Activated CD4-positive, alpha-beta T cell treated with anti-CD3 and anti-CD28 coated beads for 4 hours (primary cell): ENCODE measurements at places on chromosomes 2 and 18.

DNA sequence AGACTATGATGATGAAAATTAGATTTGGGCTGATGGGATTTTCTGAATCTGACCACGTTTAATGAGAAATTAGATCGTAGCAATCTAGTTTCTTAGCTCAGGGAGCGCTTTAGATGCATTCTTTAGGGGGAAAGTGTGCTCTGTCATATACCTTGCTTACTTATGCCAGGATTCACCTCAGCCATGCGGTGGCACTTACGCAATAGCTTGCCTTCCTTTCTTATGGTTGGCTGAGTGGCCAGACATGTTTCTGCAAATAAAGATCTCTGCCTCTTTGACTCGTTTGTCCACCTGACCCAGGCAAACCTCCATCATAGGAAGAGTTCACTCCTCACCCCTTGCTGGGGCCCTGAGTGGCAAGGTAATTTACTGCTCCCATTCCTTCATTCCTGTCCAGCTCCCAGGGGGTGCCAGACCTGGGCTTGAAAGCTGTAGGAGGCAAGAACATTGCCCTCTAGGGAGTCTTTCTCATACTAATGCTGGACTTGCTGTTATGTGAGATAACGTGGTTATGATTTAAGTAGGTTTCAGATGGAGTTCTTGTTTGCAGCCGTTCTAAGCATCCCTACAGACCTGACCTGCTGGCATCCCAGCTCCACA, 57.1 kb downstream of the FBLN7 start:
- no peak for DNase-seq

- DNase-seq = no peak
Observed at GRCh38 chr2:163662141-163662780, 73.5 kb downstream of the FIGN start.

- no peak for DNase-seq
Observed at GRCh38 chr2:64944484-64944883, 44.7 kb upstream of the SLC1A4 start.

DNA sequence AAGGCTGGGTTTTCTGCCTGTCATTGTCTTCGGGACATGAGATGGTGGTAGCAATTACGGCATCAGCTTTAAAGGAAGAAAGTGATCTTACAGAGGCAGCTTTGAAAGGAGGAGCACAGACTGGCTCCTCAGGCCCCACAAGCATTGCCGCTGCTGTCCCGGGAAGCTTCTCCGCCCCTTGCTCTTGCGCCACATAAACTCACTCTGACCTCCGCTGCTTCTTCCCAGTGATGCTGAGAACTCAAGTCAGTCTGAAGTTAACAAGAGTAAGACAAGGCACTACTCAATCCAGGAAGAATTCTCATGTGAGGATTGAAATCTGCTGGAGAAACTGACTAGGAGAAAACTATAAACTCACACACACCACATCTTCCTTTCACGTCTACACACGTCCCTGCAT, 112.4 kb upstream of the RIOK3 start:
- no peak for DNase-seq

DNA sequence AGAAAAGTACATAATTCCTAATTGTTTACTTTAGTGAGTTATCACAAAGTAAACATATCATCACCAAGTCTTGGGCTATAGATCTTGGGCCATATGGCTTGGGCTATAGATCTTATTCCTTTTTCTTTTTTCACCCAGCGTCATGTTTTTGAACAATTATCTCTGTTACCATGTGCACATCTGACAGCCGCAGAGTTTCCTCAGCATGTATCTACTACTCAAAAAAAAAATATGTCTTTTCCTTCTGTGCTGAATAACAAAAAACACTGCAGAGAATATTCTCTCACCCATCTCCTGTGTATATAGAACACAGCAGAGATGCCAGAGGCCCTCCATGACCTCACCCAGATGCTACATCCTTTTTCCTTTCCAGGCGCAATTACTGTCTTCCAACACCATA, 76.2 kb upstream of the MYO3B start:
- no peak for DNase-seq

DNA sequence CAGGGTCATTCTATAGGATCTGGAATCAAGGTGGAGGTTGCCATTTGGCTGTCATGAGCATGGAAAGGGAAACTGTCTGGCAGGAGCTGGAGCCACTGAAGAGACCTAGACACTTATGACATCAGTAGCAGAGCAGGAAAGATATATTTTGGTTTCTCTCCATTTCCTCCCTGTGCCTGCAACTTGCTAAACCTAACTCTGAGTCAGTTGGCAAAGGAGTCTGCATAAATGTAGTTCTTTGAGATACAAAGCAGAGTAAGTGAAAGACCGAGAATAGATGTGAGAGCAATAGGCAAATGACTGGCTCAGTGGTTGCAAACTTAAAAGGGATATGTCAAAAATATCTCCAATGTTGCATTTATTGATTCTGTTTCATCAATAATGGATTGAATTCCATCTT, 757.7 kb downstream of the KCNJ3 start:
- no peak for DNase-seq

DNA sequence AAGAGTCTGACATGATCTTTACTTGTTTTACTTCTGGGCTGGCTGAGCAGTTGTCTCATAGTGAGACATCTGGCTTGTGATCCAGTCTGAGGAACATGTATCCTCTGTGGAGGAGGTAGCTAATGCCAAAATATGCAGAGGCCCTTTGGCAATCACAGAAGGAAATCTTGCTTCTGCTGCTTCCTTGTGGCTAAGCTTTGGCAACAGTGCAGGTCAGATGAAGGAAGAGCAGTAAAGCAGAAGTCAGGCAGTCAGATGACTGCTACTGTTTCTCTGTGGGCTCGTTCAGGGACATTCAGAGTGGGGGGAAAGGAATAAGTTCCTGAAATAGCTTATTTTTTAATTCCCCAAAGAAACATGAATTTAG, 22.3 kb downstream of the DOK1 start:
- no peak for DNase-seq

- DNase-seq = no peak
Observed at GRCh38 chr2:135636982-135637381, 104.7 kb upstream of the UBXN4 start.

DNA sequence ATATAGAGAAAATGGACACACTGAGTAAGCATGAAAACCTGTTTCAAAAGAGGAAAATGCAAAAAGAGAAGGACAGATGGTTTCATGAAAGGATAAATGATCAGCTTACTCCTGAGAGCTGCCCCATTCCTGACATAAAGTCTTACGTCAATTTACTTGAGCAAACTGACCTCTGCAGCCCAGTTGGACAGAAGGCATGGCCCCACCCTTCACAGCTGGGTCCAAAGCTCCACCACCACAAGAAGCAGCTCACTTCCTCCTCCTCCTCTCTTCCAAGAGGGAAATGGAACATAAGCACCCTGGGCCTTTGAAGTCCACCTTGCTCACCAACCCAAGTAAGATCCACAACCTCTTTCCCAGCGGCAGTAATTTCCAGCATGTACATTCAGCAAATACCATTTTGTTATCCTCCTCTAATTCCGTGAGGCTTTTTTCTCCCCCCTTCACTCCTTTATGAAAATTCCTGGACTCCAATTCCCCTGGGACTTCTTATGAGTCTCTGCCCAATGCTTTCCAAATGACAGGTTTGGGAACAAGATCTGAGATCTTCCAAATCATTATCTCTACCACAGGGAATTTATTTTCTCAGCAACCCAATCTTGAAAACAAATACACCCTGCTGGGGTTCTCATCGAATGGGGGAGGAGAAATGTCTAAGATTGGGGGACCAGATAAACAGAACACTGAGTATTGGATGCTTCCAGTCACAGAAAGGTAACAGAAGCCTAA, 10.1 kb downstream of the COL4A4 start:
- no peak for DNase-seq

DNA sequence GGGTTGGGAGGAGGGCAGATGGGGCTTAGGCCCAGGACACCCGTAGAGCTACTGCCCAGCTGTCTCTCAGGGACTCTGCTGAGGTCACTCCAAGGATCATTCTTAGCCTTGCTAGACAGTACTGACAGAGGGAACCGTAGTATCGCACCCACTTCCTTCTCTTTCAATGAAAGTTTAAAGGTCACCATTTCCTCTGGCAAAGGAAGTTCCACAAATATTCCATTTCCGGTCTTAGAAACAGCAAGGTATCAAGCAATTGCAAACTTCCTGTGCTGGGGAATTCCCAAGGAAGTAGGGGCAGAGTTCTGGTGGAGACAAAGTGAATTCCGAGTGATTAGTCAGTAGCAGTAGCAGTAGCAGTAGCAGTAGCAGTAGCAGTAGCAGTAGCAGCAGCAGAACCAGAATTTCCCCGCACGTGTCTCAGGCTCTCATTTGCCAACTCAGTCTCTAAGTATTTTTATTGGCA, 24.7 kb downstream of the IL1B start:
- DNase-seq = peak; percentile 11

- peak; percentile 58 for DNase-seq
Observed at GRCh38 chr18:79405019-79405780, 9.5 kb downstream of the NFATC1 start.

DNA sequence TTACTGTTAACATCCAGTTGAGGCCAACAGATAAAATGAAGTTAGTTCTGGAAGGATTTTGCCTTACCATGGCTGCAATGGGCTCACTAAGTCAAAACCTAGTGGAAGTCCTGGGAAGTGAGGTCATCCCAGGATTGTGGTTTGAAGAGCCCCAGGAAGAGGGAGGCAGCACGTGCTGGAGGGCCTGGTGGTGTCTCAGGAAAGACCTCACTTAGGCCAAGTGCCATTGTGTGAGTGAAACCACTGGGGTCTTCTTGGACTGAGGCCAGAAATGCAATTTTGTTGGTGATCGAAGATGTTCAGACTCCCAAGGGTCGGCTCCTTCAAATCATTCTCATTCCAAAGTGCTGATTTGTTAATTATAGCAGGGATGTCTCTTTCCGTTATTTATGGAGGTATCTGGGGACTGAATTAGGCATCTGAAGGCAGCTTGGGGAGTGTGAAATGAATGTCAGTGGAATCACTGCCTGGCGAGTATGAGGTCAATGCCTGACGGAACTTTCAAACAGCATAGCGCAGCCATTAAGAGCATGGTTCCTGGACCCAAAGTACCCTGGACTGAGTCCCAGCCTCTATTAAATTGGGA, 60.0 kb downstream of the IL1R2 start:
- DNase-seq = no peak

- no peak for DNase-seq
Observed at GRCh38 chr2:19823507-19823906, 78.3 kb downstream of the TTC32 start.

DNA sequence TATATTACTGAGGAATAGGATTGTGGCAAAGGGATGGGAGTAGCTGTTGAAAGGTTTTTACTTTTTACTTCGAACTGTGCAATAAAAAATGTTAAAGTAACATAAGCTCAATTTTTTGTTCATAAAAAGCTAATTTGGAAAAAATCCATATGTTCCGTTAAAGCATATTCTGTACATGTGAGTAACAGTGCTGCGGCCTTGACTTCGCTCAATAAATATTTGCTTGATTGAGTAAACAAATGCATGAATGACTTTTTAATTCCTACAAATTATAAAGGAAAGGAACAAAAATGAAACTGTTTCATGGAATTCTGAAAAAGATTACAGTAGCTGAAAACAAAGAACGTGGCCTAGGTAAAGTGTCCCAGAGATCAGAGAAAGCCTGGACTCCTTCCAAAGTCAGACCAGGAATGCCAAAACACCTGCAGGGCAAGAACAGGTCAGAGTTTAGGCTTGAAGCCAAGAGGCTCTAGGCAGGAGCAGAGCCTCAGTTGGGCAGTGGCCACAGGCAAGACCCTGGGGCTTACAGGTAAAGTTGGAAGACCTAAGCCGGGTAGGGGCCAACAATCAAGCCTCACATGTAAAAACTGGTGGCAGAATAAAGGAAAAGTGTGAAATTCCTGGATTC, 44.3 kb upstream of the FIGN start:
- no peak for DNase-seq

DNA sequence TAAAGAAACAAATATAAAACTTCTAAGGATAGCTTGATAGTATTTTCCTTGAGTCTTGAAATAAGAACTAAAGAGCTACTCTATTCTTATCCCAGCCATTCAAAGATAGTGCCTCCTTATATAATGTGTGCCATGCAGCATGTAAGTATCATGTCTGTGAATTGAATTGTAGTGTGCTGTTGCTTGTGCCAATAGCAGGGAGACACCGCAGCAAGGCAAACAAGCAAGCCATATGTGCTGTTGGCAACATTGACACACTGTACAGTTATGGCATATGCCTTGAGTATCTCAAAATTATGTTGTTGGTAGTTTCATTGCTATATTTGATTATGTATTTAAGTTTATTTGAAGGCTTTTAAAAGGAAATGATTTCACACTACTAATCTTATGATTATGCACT, 58.2 kb downstream of the ERBB4 start:
- no peak for DNase-seq
